Astrocyte (in vitro differentiated cells and primary cell): ENCODE measurements at places on chromosomes 2 and 18. TPM values are rescaled to one million over a fixed set of nuclear protein-coding genes. Genes with fewer than 3 reads are reported as not detected.
A peak's percentile ranks its signal among the peaks of the same experiment; 100 is the strongest.

DNA sequence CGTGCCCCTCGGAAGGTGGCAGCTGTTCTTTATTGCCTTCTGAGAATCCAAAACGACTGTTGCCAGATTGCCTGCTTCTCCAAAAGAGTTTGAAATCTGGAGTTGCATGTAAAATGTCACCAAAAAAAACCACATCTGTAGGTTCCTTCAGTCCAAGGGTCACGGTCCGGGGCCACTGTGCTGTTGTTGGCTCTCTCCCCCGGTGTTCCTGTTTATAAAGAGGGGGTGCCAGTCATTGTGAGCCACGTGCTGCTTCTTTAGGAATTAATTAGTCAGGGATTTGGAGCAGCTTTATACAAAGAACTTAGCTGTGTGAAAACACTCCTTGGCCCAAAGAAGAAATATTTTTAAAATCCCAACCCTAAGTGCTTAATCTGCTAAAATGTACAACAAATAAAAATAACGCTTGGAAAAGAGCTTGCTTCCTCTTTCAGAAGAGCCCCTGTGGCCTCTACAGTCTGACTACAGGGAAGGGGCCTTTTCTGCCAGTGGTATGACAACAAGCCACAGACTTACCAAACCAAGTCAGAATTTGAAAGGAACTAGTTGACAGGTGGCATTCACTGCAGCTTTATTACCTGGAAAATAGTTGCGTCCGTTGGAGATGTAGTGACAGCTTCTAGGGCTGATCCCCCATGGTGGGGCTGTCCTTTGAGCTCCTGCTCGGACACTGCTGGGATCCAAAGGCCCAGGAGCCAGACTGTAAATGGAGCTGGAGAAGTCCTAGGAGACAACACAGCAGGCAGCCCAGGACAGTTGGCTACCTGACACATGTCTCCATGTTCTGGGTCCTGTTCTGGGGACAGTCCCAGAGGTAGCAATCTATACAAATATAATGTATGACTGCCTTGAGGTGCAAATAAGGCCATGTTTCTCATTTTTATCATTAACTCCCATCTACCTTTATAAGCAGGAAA, 84.5 kb upstream of the SLC1A4 start:
- no peak overlapping the region for H3K27ac ChIP-seq
- no peaks in the 10 kb centered on the region for H3K36me3 ChIP-seq
- DNase-seq: no peak
- no peaks in the 10 kb centered on the region for H3K4me1 ChIP-seq

GLI2 gene
- 42.9 and 44.5 TPM in 2 replicates for total RNA-seq

DNA sequence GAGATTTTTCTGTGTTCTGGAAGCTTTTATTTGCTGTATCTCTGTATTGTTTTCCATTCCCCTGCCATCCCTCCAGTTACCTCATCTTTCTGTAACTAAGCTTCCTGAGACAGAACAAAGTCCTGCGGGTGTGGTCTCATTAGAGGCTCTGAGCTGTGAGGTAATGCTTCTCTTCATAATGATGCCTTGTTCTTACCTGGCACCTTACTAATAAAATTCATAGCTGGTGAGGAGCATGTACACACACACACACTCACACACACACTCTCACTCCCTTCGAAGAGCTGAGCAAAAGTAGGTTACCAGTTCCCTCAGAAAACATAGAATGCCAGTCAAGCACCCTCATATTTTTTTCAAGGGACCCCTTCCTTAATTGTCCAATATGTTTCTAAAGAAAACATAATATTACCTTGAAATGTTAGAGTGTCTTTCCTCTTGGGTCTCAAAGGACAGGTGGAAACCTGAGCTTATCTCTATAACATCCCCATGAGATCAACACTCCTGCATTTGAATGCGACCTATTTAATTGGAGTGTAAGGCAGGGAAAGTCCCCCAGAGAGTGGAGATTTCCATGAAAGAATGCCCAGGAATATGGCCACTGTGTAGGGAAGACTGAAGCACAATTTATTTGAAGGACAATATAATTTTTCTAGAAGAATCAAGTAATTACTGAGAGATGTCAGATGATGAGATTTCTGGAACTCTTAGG, 161.6 kb upstream of the NCK2 start:
- H3K4me1 ChIP-seq: no peaks in the 10 kb centered on the region
- no peaks in the 10 kb centered on the region for H3K36me3 ChIP-seq
- H3K27ac ChIP-seq: no peak overlapping the region
- H3K27me3 ChIP-seq: no peaks in the 10 kb centered on the region

FOXD4L1 gene
- total RNA-seq: not detected in 2 replicates

GRCh38 chr18:37529863-37530262, 35.7 kb downstream of the CELF4 start:
- no peak for DNase-seq
- H3K4me1 ChIP-seq: no peaks in the 10 kb centered on the region
- peaks cover 8% of the 10 kb centered on the region for H3K27me3 ChIP-seq
- no peaks in the 10 kb centered on the region for H3K36me3 ChIP-seq
- no peak overlapping the region for H3K27ac ChIP-seq

CACNB4 gene
- 1.8 and 2.9 TPM in 2 replicates for total RNA-seq

DNA sequence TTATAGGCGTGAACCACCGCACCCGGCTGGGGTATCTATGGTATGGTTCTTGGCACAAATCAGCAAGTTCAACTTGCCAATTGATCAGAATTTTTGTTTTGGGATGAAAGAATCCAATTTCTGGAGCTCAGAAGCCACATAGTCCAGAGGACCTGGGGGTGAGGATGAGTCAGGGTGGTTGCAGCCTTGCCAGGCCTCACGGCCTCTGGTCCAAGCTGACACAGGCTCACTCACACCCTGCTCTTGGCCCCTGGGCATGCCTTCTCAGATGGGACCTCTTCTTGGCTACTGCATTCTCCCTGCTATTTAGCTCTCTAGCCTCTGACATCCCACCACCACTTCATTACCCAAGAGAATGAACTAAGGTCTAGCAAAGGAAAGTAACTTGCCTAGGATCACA, 16.3 kb downstream of the CAPG start:
- H3K36me3 ChIP-seq: peaks cover 10% of the 10 kb centered on the region
- no peaks in the 10 kb centered on the region for H3K4me1 ChIP-seq
- H3K27ac ChIP-seq: no peak overlapping the region
- DNase-seq: no peak
- H3K27me3 ChIP-seq: no peaks in the 10 kb centered on the region

DNA sequence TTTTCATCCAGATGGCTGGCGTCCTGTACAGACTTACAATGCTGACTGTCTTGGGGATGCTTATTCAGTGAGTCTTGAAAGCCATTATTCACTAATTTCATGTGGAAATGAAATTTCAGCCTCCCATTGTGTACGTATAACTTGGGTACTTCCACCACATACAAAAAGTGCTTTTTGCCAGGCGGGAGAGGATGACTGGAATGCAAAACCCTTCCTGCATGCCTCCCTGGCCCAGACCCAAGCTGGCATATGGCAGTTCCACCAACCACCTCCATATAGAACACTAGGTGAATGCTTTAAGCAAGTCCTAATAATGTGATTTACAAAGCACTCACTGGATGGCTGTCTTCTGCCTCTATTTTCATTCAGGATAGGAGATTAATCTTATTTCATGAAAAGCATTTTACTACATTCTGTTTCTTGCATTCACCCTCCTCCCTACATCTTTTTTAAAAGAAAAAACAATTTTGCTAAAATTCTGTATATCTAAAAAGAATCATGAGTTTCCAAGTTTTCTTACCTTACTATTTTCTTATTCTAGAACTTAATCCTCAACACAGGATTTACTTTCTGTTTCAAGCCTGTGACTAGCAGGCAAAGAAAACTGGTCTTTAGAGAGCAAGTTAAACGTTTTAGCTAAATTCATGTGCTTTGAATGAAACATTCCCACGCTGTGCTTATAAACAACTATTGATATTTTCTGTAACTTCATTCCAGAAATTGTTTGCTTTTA, 327.6 kb downstream of the NCKAP5 start:
- H3K4me1 ChIP-seq: peaks cover 5% of the 10 kb centered on the region
- H3K36me3 ChIP-seq: no peaks in the 10 kb centered on the region
- no peaks in the 10 kb centered on the region for H3K27me3 ChIP-seq
- H3K4me3 ChIP-seq: peak overlapping the region; percentile 55
- DNase-seq: peak; percentile 9

DNA sequence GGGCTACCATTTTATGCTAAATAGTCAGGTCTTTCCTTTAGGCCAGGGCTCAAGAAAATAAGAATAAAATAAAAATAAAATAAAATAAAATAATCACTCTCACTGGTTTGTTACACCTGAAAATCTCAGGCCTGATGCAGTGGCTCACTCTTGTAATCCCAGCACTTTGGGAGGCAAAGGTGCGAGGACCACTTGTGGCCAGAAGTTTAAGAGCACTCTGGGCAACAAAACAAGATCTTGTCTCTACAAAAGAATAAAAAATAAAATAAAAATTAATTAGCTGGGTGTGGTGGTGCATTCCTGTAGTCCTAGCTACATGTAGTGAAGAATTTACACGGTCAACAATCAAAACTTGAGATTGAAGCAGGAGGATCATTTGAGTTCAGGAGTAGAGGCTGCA, 159.4 kb downstream of the NRXN1 start:
- H3K4me3 ChIP-seq: no peak overlapping the region
- DNase-seq: no peak
- no peaks in the 10 kb centered on the region for H3K4me1 ChIP-seq
- H3K27ac ChIP-seq: no peak overlapping the region
- H3K27me3 ChIP-seq: no peaks in the 10 kb centered on the region

SOCS6 gene
- 20.5 and 24.1 TPM in 2 replicates for total RNA-seq

DNA sequence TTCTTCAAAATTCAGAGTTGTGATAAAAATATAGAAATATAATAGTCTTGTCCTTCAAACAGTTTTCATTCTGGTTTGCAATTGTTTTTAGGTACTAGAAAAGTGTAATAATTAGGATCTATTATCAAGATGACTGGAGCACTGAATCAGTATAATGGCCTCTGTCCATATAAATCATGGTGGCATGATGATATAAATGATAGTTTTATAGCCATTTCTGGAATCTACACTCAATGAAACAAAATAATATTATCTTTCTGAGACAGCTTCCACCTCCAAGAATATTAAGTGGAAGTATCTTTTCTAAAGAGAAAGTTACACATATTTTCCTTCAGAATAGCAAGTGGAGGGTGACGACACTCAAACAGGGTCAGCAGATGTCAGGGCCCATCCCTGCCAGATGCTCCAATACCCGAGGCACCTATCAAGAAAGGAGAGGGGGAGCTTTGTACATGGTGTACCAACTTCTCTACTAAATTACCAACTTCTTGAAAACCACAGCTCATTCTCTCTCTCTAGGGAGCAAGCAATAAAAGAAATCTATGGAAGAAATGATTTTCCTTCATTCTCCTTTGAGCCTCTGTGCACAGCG, 882.7 kb upstream of the CHAC2 start:
- H3K27me3 ChIP-seq: no peaks in the 10 kb centered on the region
- no peak for DNase-seq
- H3K4me1 ChIP-seq: no peaks in the 10 kb centered on the region
- no peak overlapping the region for H3K4me3 ChIP-seq
- no peaks in the 10 kb centered on the region for H3K36me3 ChIP-seq

ERFE gene
- total RNA-seq: 0.60 and 1.4 TPM in 2 replicates

ZFAND2B gene
- 20.7 and 24.0 TPM in 2 replicates for total RNA-seq

IHH gene
- total RNA-seq: not detected in 2 replicates

GRCh38 chr18:3960142-3960541, 495.0 kb downstream of the DLGAP1 start:
- DNase-seq: no peak
- H3K36me3 ChIP-seq: no peaks in the 10 kb centered on the region
- no peaks in the 10 kb centered on the region for H3K4me1 ChIP-seq
- no peak overlapping the region for H3K4me3 ChIP-seq

ATIC gene
- total RNA-seq: 59.9 and 61.1 TPM in 2 replicates

TTN gene
- 0.50 and 0.53 TPM in 2 replicates for total RNA-seq

DNA sequence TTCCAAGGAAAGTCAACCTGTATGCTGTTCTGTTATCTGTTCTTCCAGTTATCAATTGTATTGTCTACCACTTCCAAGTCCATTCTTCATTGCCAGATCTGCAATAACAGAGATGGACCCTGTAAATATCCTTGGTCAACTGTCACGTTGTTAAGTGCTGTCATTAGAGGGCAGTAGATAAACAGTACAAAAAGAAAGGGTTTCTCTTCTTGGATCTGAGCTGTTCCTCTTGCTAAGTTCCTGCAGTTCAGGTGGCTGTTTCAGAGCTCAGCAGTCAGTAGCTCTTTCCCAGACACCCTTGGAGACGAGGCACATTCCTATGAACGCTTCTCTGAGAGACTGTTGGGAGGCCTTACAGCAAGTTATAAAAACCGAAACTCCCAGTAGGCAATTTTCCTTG, 957.1 kb upstream of the CHAC2 start:
- DNase-seq: peak; percentile 32
- no peaks in the 10 kb centered on the region for H3K36me3 ChIP-seq
- H3K27ac ChIP-seq: no peak overlapping the region
- no peak overlapping the region for H3K4me3 ChIP-seq
- H3K4me1 ChIP-seq: no peaks in the 10 kb centered on the region
- H3K27me3 ChIP-seq: no peaks in the 10 kb centered on the region

DNA sequence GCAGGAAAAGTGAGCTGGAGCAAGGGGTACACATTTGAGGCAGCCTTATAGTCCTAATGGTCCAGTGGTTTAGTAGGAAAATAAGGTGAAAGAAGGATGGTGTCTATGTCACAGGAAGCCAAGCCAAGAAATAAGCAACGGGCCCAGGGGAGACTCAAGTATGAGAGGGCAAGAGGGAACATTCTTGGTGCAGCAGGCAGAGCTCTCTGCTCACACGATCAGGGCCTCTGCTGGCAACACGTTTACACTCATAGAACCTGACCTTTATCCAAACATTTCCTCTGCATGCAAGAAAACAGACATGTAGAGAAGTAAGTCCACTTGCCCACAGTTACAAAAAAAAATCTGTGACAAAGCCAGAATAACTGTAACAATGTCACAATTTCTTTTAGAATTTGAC, 32.6 kb upstream of the LRRC30 start:
- H3K27ac ChIP-seq: no peak overlapping the region
- H3K36me3 ChIP-seq: no peaks in the 10 kb centered on the region
- no peaks in the 10 kb centered on the region for H3K27me3 ChIP-seq
- no peaks in the 10 kb centered on the region for H3K4me1 ChIP-seq
- no peak for DNase-seq

GRCh38 chr18:57974585-57975265, 69.3 kb upstream of the NEDD4L start:
- H3K4me1 ChIP-seq: no peaks in the 10 kb centered on the region
- no peak overlapping the region for H3K4me3 ChIP-seq
- H3K27ac ChIP-seq: no peak overlapping the region
- no peaks in the 10 kb centered on the region for H3K36me3 ChIP-seq
- DNase-seq: no peak

DNA sequence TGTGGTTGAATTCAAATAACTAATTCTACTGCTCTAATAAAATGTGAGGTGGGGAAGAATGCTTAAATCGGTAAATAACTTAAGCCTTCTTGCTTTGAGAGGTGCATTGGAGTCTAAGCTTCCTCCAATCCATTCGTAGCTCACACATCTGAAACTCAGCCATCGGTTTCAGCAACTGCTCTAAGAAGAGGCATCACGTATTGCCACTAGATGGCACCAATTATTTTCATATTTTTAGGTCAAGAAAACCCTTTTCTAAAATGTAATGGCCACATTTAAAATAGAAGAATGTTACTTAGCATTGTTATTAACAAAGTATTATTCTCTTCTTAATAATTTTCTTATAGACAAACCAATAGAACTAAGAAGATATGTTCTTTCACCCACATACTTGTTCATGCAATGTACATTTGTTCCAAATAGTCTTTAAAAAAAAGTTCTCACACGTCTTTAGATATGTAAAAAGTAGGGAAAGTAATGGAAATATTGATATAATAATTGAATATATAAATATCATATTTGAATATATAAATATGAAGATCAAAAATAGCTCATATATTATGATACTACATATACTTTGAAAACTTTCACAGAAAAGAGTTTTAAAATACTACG, 229.8 kb downstream of the CCDC178 start:
- peak; percentile 4 for DNase-seq
- H3K27ac ChIP-seq: no peak overlapping the region
- H3K4me1 ChIP-seq: no peaks in the 10 kb centered on the region
- no peak overlapping the region for H3K4me3 ChIP-seq
- no peaks in the 10 kb centered on the region for H3K27me3 ChIP-seq
- no peaks in the 10 kb centered on the region for H3K36me3 ChIP-seq

RAB6C gene
- 0.09 and 0.14 TPM in 2 replicates for total RNA-seq
